ENCODE measurements at places on chromosomes 12 and 14. TPM values are rescaled to one million over a fixed set of nuclear protein-coding genes. Genes with fewer than 3 reads are reported as not detected.

- no peak for DNase-seq
These were observed 3.7 kb downstream of the ARHGDIB start for GRCh38 chr12:14957551-14958168.

DNA sequence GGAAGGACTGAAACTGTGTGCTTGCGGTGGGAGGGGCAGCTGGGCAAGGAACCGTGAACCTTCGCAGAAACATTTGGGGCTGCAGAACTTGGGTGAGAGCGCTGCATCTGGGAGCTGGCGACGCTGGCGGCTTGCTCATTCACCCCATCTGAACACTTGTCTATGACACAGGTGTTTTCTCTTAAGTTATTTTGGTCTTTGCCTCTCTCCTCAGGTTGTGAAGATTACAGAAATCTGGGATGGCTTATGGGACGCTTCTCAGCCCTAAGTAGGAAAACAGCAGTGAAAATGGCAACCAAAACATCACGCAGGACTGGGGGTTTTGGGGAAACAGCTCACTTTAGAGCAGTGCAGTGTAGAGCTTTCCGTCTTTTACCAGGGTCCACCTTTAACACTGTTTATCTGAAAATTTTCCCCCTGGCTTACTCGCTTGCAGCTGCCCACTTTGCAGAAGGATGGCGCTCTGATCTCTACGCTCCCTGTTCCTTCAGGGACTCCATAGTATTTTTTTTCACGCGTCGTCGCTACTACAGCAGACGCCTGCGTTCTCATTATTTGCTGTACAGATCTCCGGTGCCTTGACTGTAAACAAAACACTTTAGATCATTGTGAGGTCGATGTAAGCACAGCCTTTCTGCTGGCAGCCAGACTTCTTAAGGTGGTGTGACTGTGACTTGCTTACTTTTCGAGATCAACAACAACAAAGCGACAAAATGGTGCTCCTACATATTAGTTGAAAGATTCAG, 2.7 kb upstream of the CDKN1B start:
- no peak for DNase-seq

GRCh38 chr12:29211696-29212095, 62.6 kb downstream of the FAR2 start:
- DNase-seq = no peak

DNA sequence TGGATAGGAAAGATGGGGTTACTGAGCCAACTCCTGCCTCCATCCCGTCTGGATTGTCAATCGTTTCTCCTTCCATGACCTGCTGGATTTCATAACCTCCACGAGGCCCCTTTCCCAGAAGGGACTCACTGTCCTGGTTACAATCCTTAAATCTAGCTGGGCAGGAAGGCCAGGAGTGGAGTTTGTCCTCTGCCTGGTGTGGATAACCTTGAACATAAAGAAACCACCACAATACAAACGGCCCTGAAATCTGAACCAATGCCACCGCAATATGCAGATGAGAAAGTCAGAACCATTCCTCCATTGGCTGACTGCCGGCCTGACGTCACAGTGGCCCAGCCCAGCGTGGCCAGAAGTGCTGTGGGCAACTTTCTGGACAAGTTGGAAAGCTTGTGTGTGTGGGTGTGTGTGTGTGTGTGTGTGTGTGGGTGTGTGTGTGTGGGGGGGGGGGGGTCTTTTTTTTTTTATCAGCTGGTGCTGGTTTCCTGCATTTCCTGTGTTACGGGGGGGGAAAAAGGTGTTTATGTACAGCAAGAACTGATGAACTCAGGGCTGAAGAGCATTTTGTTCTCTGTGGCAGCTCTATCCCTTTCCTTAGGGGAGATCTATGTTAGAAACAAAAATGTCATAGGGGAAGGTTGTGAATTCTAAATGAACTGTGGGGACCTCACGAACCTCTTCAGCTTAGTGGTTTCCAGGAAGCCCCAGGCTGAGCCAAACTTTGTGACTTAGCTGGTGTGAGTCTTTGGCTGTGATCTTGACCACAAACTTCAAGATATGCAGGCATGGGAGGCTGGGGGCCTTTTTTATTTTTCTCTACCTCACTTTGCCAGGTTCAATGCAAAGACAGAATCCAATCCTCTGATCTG, 81.6 kb upstream of the MED13L start:
- DNase-seq = peak; percentile 90

DNA sequence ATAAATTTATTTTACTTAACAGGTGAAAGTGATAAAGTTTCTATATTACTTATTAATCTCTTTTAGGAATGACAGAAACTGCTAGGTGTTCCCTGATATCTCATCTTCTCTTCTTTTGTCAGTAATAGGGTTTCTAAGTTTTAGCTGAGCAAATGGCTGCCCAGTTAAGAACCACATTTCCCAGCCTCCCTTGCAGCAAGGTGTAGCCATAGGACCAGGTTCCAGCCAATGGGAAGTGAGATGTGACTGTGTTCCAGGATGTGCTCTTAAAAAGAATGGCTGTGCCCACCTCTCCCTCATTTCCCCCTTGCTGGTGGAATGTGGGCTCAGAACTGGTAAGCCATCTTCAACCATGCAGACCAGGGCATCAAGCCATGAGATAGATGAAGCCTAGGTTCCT, 165.6 kb downstream of the HELB start:
- DNase-seq = no peak

DNA sequence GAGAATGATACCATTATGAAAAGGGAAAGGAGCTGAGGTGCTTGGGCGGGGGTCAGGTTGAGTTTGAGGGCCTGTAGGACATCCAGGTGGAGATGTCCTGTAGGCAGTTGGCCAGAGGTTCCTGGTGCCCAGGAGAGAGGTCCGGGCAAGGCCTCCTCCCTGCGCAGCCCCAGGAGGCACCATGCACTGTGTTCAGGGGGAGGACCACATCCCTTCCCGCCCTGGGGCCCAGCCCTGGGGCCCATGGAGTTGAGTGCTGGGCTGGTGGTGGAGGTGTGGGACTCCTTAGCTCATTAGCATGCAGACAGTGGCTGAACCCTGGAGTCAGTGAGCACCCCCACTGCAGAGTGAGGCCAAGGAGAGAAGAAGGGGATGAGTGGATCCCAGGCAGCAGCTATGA, 5.7 kb upstream of the FAIM2 start:
- no peak for DNase-seq

GRCh38 chr12:5807090-5807414, 138.0 kb downstream of the ANO2 start:
- no peak for DNase-seq

DNA sequence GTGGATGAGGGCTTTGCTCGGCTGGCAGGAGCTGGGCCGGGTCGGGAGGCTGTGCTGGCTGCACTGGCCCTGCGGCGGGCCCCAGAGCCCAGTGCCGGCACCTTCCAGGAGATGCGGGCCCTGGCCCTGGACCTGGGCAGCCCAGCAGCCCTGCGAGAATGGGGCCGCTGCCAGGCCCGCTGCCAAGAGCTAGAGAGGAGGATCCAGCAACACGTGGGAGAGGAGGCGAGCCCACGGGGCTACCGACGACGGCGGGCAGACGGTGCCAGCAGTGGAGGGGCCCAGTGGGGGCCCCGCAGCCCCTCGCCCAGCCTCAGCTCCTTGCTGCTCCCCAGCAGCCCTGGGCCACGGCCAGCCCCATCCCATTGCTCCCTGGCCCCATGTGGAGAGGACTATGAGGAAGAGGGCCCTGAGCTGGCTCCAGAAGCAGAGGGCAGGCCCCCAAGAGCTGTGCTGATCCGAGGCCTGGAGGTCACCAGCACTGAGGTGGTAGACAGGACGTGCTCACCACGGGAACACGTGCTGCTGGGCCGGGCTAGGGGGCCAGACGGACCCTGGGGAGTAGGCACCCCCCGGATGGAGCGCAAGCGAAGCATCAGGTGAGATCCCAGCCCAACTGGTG, 11.5 kb downstream of the ARHGEF40 start:
- DNase-seq = no peak

DNA sequence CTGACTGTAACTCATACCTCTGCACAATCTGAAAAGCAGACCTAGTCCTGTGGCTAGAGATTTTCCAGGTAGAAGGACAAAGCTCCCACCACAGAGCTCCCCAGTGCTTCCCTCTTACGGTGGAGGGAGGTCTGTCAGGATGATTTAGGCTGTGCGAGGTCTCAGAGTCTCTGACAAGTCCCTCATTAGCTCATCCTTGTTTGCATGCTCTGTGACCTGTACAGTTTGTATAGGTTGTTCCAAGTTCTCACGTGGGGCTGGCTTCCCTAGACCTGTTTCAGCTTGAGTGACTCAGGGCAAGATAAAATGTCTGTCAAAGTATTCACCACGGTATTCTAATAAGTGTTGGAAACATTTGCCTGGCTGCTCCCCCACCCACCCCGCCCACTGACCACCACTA, 34.8 kb downstream of the ASCL1 start:
- no peak for DNase-seq

The IAPP gene
- polyA plus RNA-seq = not detected

The GPD1 gene
- 52.2 TPM for polyA plus RNA-seq

The MDP1 gene
- polyA plus RNA-seq = 19.3 TPM

The WNT1 gene
- not detected for polyA plus RNA-seq
